ENCODE measurements at places on chromosomes 2 and 18.

DNA sequence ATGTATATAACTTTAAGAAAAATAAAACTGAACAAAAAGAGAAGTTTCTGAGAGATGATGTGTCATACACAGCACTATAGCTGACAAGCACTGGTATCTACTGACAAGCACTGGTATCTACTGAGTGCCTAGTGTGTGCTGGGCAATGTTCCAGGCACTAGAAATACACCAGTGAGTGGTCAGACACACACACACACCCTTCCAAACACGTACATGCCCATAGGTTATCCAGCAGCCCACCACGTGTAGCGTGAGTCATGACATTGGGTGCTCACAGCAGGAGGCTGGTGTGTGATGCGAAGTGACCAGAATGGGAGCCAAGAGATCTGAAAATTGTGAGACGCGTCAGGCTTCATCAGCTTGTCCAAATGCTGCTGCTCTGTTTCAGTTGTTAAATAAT, 12.2 kb upstream of the GNAL start:
- no peak for DNase-seq

DNA sequence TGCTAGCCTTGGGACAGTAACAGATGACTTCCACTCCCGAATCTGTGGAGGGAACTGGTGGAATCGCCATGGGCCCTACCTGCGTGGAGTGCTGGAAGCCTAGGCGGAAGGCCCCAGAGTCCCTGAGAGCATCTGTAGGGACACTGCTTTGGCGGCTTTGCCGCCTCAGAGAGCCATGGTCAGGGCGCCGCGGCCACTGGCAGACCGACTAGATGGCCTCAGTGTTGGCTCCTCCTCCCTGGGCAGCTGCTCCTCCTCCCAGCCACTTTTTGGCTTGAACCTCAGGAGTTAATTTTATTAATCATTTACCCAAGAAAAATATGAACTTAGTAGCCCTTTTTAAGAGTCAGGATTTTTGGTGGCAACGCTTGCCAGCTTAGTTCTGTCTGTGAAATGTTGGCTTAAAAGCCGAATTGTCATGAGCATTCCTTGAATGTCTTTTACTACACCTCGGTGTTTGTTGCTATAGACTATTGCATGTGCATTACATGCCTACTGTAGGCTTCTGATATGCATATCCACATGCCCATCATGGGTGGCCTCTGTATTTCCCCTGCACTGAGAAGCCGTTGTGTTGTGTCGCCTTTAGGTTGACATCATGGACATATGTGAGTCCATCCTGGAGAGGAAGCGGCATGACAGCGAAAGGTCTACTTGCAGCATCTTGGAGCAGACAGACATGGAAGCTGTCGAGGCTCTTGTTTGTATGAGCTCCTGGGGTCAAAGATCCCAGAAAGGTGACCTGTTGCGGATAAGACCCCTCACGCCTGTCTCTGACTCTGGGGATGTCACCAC, 2.4 kb downstream of the KLF11 start:
- no peak for DNase-seq

- no peak for DNase-seq
Observed at GRCh38 chr2:163970058-163970813, 234.4 kb upstream of the FIGN start.

DNA sequence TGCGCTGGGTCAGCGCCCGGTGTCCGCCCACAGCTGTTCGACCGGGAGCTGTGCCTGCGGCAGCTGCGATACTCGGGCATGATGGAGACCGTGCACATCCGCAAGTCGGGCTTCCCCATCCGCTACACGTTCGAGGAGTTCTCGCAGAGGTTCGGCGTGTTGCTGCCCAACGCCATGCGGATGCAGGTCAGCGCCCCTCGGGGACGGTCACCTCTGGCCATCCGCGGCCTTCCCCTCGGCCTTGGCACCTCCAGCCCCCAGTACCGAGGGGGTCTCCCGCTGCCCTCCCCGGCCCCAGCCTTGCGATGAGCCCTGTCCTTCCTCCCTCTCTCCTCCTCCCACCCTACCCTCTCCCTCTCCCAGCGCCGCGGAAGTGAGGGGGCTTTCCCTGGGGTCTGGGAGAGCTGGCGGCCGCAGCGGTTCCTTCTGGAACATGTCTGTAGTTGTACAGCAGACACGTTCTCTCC, 53.2 kb upstream of the GPR17 start:
- no peak for DNase-seq

GRCh38 chr2:197294260-197294659, 16.3 kb downstream of the ANKRD44 start:
- no peak for DNase-seq

GRCh38 chr2:180405520-180405919, 398.4 kb upstream of the CWC22 start:
- DNase-seq = no peak

DNA sequence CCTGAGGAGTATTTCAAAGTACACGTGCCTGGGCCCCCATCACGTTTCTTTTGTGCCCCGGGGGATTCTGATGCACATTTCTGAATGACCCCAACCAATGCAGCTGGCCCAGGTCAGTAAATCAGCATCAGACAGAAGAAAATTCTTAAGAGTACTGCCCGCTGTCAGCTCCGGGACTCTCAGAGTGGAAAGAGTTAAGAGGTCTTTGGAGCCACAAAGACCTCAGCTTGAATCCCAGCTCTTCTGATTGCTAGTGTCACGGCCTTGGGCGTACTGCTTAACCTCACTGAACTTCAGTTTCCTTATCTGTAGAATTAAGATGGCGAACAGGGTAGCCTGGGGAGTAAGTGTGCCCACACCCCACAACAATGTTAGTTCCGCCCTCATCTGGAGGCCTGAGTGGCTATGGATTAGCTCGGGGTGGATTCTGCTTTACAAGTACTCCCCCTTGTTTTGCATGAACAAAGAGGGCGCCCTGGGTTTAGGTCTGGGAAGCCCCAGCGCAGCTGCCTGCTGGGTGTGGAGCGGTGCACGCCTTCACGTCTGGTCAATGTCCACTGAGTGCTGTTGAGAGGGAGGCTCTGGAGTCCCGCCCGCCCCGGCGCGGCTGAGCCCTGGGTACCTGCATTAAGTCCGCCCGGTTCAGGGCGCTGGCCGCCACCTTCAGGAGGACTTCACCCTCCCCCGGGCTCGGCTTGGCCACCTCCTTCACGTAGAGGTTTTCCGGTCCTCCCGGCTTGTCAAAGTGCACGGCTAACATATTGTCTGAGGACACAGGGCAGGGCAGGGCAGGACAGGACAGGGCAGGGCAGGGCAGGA, 858 bp downstream of the TP53I3 start:
- peak; percentile 59 for DNase-seq

DNA sequence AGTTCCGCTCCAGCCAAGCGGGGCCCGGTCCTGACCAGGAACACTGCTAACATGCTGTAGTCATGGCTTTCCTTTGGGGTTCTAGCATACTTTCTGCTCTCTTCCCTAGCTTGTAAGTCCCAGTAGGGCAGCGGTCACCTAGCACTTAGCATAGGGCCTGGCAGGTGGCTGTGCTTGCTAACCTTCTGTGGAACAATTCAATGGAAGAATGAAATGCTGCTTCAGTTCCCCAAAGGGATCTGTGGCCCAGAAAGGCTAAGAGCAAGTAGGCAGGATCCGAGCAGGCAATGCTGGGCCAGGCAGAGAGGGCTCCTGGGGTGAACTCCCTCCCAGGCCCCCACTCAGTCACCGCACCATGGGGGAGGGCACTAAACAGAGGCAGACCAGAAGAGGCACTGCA, 266.8 kb downstream of the CELF4 start:
- no peak for DNase-seq

DNA sequence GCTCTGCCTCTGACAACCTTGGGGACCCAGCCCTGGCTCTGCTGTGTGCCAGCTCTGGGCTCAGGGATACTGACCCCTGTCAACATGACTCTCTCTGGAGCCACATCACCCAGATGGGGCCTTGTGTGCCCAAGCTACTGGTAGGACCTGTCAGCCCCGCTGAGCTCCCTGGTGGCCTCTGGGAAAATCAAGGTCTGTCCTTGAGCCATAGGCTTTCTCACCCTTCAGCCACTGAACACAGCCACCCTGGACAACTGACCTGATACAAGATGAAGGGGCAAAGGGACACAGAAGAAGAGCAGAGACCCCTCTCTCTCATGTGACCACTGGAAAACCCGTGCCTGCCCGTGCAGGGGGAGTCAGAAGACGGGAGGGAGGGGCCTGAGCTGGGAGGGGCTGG, 7.8 kb downstream of the CCDC74A start:
- DNase-seq = no peak

DNA sequence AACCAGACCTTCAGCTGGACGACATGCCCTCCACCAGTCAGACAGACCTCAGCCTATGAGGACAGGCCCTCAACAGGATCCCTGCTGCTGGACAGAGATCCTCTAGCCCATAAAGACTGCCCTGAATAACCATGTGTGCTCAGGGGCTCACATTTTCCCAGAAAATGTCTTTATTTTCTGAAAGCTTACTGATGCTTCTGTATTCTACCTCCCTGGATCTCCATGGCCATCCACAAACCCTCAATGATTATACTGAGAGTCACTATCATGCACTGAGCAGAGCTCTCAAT, 1.8 kb upstream of the PTPN18 start:
- DNase-seq = no peak
